ENCODE measurements at places on chromosomes 11 and 22. TPM values are rescaled to one million over a fixed set of nuclear protein-coding genes. Genes with fewer than 3 reads are reported as not detected.

- DNase-seq: no peak
Observed at GRCh38 chr22:37328017-37328416, 45.7 kb downstream of the CYTH4 start.

GRCh38 chr11:9072626-9073176 is 18.7 kb downstream of the SCUBE2 start:
- peak; percentile 28 for DNase-seq

DNA sequence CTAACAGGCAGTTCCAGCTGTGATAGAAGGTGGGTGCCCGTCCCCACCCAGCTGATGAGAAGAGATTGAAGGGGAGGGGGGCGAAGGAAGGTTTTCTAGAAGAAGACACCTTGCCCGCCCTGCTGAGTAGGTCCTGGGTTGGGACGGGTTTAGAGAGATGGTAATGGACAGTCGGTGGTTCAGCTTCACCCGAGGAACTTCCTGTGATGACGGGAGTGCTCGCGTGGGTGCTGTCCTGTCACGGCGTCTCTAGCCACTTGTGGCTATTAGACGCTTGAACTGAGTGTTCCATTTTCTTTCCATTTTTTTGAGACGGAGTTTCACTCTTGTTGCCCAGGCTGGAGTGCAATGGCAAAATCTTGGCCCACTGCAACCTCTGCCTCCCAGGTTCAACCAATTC is 27.6 kb upstream of the MGAT3 start:
- DNase-seq: no peak

- DNase-seq: no peak
Observed at GRCh38 chr11:17985517-17985916, 27.3 kb downstream of the SERGEF start.

DNA sequence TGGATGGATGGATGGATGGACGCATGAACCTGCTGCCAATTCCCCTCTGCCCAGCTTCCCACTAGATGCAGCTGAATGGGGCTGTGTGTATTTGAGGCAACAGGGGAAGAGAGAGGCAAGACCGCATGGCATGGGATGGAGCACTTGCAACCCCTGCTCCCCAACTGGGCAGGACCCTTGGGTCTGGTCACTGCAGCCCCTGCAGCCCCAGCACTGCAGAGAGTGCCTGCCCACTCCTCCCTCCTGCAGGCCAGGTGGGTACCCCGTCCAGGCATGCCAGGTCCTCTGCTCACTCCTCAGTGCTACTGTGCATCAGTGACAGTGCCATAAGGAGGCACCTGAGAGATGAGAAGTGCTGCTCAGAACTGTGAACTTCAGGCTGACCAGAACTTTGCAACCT is 40.3 kb downstream of the OSBPL5 start:
- no peak for DNase-seq

- peak; percentile 94 for DNase-seq
Observed at GRCh38 chr11:76752321-76753143, 30.6 kb upstream of the TSKU start.

DNA sequence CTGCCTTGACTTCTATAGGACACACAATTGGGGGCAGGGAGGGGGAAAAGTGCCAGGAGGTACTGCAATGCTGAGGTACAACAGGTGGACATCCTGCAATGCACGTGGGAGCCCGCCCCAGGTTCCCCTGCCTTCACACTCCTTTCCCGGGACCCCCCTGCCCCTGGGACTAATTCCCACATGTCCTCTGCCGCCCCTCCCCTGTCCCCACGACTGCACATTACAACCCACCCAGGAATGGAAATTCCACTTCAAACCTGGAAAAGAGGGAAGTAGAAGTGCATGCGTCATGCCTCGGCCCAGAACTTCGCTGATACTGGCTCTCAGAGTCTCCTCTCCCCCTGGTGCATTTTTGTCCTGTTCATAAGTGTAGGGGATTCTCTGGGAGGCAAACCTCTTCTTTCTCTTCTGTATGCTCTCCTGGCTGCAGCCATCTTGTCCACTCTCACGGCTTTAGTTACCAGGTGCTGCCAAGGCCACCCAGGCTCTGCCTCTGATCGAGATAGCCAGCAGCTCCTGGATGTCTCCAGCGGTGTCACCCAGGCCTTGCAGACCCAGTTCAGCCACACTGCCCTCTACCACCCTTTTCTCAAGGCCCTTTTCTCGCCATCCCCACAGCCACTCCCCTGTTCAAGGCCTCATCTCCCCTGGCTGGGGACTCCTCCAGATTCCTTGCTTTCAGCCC is 43.7 kb downstream of the GDPD5 start:
- DNase-seq: no peak

GRCh38 chr11:126214841-126215240 is 3.3 kb downstream of the FAM118B start:
- no peak for DNase-seq

DNA sequence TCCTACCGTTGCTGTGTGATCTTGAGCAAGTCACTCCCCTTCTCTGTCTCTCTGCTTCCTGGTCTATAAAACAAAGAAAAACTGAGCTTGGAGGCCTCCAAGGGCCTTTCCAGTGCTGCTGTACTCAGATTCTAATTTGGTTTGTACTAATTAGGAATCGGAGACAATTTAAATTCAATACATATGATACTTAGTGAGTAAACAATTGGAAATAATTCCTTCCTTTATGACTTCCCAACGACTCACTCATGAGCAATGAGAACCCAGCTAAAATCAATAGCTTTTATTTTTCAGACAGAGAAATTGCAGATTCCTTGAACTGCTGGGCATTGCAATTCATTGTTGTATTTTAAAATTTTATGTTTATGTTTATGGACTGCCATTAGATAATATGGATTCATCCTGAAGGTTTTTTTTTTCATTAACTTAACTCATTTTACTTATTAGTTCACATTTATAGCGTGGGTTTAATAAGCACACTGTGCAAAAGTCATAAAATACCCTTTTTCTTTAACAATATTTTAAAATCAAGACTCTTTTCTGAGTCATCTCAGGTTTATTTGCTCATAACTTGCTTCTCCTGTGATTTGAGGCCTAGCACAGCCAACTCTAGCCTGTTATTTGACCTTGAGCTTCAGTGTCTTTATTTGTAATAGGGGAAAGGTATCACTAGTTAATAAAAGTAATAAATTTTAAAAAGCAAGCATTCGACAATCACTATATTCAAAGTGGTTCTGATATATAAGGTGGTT is 95.8 kb downstream of the TP53I11 start:
- DNase-seq: no peak

- DNase-seq: no peak
Observed at GRCh38 chr11:1206391-1207271, 16.2 kb upstream of the MUC5B start.

MYBPC3 gene
- total RNA-seq: 1,210 TPM

GPHA2 gene
- total RNA-seq: not detected

TMEM191B gene
- total RNA-seq: 0.59 TPM

TRIM49 gene
- not detected for total RNA-seq

IGF2 gene
- 61.9 TPM for total RNA-seq

SCARF2 gene
- 6.5 TPM for total RNA-seq

HTR3A gene
- total RNA-seq: not detected

NKAPD1 gene
- 7.0 TPM for total RNA-seq

All from right atrium auricular region (tissue), 2 donors.